ENCODE measurements at places on chromosomes 16 and 17.

GRCh38 chr16:81693041-81693743 is 85.9 kb upstream of the PLCG2 start:
- no peak for DNase-seq

GRCh38 chr16:8733849-8734540 is 59.6 kb downstream of the ABAT start:
- no peak for DNase-seq

- DNase-seq = no peak
Observed at GRCh38 chr16:83768986-83769385, 38.8 kb upstream of the HSBP1 start.

DNA sequence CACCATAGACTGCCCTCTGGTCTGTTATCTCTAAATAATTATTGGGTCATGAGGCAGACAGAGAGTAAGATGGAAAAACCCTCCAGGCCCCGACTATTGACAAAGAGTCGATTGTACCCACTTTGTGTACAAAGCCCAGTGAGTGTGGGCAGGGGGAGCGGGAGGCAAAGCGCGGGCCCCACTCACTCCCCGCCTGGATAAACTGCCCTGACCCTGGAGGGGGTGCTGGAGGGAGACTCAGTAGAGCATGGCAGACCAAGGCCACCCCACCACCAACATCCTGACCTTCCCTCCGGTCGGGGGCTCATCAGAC is 11.2 kb upstream of the CPSF4L start:
- DNase-seq = no peak

DNA sequence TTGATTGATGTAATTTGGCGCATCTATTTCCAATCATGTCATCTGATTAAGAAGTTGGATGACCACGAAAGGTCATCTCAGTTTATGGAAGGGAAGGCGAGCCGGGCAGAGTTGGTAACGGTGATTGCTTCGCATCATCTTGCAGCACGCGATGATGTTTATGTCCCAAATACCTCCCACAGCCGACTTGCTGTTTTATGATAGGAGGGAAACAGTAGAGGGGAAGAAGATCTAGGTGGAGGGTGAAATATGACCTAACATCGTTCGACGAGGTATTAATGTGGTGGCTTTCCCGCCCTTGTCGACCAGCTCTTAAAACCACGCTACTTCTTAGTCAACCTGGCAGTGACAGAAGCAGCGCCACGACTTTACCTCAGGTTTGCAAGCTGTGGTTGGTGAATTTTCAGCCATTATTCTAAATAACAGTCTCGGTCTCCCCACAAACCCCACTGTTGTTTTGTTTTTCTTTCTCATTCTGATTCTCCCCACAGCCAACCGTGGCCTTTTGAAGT is 805 bp upstream of the TANC2 start:
- DNase-seq = no peak

DNA sequence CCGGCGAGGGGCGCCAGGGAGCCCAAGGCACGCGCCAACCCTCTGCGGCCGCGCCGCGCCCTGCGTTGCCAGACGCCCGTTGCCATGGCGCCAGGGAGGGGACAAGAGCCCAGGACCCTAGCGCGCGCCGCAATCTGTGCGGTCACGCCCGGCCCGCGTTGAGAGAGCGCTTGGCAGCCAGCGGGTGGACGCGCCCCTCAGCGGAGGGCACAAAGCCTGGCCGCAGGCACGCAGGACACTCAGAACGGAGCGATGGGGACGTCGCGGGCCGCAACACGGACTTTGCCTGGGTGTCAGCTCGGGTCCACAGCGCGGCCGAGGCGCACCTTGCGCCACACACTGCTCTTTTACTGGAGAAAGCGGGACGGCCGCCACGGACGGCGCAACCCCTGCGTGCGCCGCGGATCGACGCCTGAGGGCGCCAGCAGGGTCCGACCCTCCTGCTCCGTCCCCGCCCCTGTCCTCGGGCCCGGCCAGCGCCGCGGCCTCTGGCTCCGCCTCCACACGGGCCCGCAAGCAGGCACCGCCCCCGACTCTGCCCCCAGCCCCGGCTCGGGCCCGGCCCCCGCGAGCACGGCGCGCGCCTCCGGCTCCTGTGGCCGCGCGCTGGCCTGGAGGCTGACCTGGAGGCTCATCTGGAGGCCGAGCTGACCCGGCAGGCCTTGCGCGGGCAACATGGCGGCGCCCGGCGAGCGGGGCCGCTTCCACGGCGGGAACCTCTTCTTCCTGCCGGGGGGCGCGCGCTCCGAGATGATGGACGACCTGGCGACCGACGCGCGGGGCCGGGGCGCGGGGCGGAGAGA is at the start of gene GFER:
TSS of gene GFER (plus strand) at position 650 of the 803 bp plus-strand sequence. CDS start at position 676, 26 bp downstream.
- DNase-seq = no peak

GRCh38 chr16:12992066-12992465 is 90.7 kb downstream of the SHISA9 start:
- no peak for DNase-seq

All from NCI-H1436 treated with DMSO at 0.1 percent for 48 hours (cell line).